ENCODE measurements at places on chromosomes 5 and 9.

DNA sequence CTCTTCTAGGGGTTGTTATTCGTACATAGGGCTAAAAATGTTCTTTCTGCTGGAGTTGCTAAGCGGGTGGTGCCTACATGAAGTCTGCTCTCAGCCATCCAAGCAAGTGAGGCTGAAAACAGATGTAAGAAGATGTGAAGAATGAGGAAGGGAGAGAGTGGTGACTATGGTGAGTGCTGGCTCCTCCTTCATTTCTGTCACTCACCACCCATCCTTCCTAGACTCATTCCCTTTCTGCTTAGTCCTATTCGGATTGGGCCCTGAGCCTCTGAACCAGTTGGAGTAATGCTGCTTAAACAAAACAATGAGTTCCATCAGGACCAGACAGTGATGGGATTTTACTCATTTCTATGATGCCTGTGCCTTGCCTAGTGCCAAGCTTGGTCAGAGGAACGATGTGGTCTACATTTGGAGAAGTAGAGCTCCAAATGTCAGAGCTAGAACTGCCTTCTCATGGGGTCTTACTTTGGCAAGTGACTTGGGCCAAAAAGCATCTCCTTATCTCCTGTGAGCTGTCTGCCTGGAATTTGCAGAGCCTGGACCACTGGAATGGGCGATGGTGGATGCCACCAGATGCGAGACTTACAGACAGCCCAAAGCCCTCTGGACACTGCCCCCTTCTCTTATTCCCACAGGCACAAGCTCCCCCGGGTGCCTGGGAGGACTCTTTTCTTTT is 192.9 kb downstream of the FBXL7 start:
- no peak for DNase-seq

- no peak for DNase-seq
These were observed 45.3 kb upstream of the SIL1 start for GRCh38 chr5:139243425-139243970.

- DNase-seq = no peak
These were observed 266.2 kb downstream of the TRIM32 start for GRCh38 chr9:116953271-116953670.

GRCh38 chr9:22654833-22655232 is 208.2 kb downstream of the DMRTA1 start:
- DNase-seq = no peak

GRCh38 chr5:132459031-132459982 is 31.3 kb downstream of the IRF1 start:
- DNase-seq = no peak
